ENCODE measurements at places on chromosomes 5 and 9.

DNA sequence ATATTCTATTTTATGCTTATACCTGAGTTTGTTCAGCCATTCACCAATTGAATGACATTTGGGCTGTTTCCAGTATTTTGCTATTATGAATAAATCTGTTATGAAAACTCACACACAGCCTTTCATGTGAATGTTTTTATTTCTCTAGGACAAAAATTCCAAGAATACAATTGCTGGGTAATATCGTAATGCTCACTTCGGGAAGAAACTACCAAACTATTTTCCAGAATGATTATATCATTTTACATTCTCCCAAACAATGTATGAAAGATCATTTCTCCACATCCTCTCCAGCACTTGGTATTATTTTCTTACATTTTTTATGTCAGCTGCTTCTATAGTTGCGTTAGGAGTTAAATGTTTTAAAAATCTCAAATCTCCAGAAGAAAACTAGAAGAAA is 58.3 kb upstream of the LHFPL2 start:
- no peak for DNase-seq

GRCh38 chr5:17355586-17356346 is 138.3 kb downstream of the BASP1 start:
- DNase-seq = no peak

- no peak for DNase-seq
These were observed 192.0 kb upstream of the PPP1R26 start for GRCh38 chr9:135287627-135288026.

DNA sequence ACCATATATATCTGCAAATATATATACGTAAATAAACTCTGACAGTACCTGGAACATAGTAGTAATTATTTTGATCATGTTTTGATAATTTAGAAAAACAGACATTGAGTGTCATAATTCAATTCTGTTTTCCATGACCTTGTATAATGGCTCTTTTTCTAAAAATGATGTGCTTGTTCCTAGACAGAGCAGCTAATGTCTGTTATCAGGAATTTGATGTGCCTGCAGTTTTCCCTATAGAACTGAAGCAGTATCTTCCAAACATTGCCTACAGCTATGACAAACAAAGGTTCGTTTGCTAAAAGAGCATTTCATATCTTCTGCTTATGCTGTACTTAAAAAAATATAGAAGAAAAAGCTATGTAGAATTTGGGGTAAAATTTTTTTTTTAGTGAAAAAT is 5.3 kb downstream of the SETD9 start:
- DNase-seq = no peak

DNA sequence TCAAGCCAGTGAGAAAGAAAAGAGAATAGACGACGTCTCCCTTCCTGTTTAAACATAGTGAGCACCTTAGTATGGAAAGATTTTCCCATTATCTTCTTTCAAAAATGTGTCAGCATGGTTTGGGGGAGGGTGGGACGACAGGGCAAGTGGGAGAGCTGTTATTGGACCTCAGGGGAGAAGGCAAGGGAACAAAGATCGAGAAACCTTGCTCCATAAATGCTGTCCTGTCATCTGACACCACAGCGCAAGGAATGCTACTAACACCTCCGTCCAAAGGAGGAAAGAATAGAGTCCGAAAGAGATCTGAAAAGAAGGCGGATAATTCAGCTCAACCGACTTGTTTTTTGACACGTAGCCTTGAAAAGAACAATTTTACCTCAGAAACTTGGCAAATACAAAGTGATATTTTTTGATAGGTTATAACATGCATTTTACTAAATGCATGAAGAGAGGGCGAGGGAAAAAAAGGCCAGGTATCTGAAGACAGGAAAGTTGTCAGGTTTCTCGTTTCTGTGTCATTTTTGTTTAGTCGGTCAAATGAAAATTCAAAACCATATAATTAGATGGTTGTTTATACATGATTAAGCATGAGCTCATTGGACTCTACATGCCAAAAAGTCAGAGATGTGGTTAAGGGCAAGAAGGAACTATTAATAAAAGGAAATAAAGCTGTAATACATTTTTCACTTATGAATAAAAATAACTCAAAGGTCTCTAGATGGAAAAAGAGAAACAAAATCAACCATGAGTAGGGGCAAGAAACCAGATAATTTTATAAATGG is 155.7 kb downstream of the GLIS3 start:
- no peak for DNase-seq

- no peak for DNase-seq
These were observed 47.4 kb upstream of the SHC3 start for GRCh38 chr9:89225991-89226471.

DNA sequence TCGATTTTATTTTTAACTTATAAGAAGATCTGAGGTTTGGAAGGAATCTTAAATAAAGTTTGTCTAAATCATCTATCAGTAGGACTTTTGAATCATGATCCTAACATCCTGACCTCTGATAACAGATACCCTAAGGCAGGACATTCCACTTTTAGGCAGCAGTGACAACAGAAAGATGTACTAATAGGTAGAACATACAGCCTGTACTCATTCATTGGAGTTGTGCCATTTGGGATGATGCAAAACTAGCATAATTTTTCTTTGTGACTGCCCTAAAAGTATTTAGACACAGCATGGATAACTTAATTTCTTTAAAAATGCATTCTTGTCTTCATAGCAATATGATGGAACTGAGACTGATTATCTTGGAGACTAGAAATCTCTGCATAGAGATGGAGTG is 39.7 kb downstream of the CDC42SE2 start:
- no peak for DNase-seq

DNA sequence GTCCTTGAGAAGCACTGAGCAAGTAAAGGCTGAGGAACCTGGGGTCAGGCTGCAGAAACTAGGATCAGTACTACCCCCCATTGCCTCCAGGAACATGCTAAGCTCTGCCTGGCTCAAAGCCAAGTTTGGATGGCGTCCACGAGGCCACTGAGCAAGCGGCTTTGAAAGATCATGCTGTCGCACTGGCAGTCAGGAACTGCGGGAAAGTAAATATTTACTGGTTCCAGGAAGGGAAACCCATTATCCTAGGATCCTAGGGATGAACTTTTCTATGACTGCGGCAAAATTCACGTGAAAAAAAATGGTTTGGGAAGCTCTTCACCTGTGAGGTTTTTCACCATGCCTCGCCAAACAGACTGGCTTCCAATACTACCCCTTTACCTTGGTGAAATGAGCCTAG is 75.3 kb upstream of the PJA2 start:
- DNase-seq = no peak

DNA sequence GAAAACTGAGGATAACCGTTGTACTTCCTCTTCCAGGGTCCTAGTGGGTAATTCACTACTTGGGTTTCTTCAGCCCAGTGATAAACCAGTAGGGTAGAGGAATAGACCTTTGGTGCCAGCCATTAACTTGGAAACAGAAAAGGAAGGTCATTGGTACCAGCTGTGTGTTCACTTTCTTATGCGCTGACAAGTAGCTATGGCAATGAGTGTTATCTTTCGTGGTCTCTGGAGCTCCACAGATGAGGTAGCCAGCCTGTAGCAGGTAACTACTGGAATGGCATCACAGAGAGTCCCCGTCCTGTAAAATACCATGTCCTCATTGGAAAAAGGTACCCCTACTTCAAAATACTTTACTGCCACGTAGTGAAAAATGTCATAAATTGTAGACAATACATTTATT is 2.3 kb downstream of the UHRF2 start:
- no peak for DNase-seq

DNA sequence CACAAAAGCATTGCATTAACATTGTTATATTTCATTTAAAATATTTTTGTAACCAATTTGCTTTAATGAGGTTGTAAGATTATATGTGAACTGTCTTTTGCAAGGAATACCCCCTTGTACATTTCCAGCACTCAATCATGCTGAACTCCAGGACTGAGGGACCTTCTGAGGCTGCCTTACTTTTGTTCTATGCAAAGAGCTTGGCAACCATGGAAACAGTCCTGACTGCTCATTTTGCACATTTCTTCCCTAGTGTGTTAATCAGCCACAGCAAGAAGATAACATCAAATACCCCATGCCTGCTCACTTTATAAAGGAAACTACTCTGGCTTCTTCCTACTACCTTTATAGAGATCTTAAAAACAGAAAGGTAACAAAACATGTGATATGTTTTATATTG is 355.6 kb upstream of the IZUMO3 start:
- DNase-seq = no peak

GRCh38 chr5:126809916-126810315 is 33.0 kb downstream of the LMNB1 start:
- peak; percentile 1 for DNase-seq

DNA sequence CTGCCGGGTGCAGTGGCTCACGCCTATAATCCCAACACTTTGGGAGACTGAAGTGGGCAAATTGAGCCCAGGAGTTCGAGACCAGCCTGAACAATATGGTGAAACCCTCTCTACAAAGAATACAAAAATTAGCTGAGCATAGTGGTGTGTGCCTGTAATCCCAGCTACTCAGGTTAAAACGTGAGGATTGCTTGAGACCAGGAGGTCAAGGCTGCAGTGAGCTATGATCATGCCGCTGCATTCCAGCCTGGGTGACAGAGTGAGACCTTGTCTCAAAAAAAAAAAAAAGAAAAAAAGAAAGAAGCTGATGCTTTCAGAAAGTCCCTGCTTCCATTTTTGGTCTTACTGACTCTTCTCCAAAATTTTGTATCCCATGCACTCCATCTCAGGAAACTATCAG is 31.3 kb downstream of the SNAPC3 start:
- DNase-seq = no peak

- DNase-seq = no peak
These were observed 674.5 kb downstream of the PRELID2 start for GRCh38 chr5:145160679-145161078.

- DNase-seq = no peak
These were observed 27.1 kb upstream of the TENT2 start for GRCh38 chr5:79585116-79585515.

GRCh38 chr5:94240993-94241651 is 377.3 kb downstream of the KIAA0825 start:
- DNase-seq = peak; percentile 30

DNA sequence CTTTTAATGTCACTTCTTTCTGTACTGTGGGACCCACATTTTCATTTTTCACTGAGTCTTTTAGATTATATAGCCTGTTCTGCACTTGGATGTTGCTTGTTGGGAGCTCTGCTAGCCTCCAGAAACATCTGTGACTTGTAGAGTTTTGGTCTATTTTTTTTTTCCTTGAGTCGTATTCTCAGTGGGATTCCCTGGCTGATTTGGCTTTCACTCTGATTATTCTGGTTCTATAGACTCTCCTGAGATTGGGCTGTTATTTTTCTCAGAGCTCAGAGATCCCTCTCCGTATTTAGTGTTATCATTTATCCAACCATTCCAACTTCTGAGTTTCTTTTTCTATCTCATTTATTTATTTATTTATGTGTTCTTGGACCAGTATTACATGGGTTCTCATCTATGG is 339.3 kb downstream of the FAM170A start:
- no peak for DNase-seq

- peak; percentile 32 for DNase-seq
These were observed 155.5 kb upstream of the NMUR2 start for GRCh38 chr5:152560512-152561137.

GRCh38 chr9:130895038-130895437 is 1.6 kb downstream of the QRFP start:
- DNase-seq = no peak

DNA sequence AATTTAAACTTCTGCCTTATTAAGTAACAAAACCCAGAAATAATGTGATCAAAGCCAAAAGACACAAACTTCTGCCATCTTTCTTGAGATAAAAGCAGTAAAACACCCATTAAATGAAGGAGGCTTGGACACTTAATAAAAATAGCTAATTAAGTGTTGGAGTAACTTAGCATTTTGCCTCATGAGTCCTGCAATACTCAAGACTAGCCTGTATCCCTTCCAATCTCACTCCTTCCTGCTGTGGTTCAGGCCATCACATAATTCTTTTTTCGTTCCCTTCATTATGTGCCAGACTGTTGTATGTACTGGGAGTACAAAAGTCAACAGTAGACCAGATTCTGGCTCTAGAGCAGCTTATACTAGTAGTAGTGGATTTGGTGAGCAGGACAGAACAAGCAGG is 250.2 kb downstream of the NFIB start:
- DNase-seq = no peak

- DNase-seq = no peak
These were observed 65.6 kb upstream of the MAP1B start for GRCh38 chr5:72041654-72042053.

DNA sequence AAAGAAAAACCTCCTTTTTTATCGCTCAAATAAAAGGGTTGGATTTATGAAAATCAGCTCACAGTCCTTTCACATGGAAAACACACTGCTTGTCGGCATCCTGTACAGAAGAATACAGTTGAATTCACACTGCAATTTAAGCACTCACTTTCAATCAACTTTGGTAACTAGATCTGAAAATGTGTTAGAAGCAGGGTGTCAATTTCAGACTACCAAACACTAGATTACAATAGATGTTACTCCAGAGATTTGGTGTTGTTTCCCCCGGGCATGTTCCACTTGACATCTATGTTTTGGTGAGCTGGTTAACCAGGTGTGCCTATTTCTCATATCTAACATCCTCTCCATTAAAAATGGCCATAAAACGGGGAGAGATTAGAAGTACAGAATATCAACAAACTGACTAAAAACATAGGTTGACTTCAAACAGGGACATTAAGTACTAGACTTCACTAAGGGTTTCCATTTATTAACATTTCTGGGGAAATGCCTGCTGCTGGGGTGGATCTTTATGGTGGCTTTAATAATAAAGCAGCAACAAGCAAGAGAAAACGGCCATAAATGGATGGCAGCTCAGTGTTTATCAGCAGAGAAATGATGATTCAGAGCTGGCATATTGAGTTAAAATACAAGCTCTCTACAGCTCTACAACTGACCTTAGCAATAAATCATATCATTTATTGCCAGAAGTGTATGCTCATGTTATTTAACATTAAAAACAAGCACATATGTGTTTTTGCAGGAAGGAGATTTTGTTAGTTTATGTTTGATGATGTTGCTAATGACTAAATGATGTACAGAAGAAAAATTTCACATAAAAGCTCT is 158.8 kb downstream of the SLF1 start:
- peak; percentile 78 for DNase-seq

DNA sequence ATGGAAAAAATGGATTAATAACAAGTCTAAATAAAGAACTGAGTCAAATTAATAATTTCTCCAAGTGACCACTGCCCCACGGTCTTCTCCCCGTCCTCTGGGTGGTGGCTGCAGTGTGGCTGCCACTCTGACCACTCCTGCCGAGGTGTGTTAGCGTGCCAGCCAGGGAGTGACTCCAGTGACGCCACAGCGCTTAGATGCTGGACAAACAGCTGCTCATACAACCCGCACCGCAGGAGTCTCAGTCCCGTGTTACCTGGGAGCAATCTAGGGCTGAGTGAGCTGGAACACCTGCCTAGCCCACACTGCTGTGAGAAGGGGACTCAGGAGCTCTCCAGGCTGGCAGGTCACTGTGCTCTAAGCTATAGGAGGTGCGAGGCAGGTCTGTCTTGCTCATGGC is 10.2 kb downstream of the MAPK9 start:
- DNase-seq = no peak

DNA sequence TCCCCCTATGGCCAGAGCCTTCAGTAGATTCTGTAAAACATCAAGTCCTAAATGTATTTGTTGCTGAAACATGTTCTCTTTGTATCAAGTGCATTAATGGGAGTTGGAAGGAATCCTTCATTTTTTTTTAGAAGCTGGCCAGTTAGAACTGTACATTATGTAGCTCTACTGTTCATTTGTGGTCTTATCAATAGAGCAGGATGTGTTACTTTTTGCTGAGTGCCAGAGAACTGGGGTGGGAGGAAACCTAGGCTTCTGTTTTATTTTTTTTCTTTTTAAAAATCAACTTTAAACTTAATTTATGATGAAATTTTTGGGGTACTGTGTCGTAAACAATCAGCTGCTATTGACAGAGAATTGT is 5.1 kb downstream of the PIP5K1B start:
- DNase-seq = no peak

GRCh38 chr5:32206509-32207354 is 32.6 kb upstream of the GOLPH3 start:
- DNase-seq = no peak

Data from NCI-H2171 treated with DMSO at 0.1 percent for 48 hours (cell line).